Stimulated activated CD8-positive, alpha-beta memory T cell treated with anti-CD3 and anti-CD28 coated beads, Interleukin-7, amount 100 ng/mL, for 1 hour (primary cell): ENCODE measurements at places on chromosomes 5 and 9.

- DNase-seq = no peak
These were observed 674 bp upstream of the TNFSF15 start for GRCh38 chr9:114806526-114806900.

DNA sequence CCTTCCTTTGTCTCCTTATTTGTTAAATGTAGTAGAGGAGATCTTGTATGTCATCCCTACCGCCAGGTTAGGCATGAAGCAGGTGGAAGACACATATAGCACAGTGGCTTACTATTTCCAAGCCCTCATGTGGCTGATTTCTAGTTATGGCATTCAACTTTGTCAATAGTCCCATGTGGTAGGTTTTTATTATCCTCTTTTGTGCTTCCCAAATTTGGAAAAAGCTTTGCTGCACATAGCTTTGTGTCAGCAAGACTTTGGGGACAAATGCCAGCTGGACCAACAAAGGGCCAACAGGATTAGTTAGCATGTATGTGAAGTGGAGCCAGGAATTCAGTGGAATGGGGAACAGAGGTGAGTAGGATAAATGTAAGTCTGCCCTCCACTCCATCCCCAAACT is 276.3 kb downstream of the PSAT1 start:
- DNase-seq = no peak

- DNase-seq = no peak
These were observed 131.9 kb downstream of the PAX5 start for GRCh38 chr9:36902080-36902716.

DNA sequence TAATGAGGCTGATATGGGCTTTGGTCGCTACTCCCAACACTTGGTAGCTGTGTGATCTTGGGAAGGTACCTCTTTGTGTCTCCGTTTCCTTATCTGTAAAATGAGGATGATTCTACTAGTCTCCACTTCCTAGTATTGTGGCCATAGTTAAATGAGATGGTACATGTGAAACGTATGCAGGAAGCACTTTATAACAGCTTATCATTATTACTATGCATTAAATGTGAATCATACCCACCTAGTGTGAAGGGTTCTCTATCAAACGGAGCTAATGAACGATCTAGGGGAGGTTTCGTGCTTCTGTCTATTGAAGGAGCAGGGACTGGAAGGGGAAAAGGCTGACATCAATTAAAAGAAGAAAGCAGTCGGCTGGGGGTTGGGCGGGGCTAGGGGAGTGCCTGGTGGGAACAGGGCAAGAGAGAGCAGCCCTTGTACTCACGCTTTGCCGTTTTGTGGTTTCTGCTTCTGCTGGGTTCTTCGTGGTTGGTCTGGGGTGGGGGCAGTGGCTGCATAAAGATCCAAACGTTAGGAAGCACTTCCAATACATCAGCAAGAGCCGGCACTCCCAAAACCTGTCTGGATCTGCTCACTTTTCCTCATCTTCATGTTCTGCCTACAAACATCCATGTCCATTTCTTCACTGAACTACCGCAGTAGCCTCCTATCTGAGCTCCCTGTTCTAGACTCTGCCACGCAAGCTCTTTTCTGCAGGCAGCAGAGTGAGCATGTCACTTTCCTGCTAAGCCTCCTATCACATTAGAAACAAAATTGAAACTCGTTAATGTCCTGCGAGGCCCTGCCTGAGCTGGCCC is 30.8 kb downstream of the LCP2 start:
- no peak for DNase-seq

DNA sequence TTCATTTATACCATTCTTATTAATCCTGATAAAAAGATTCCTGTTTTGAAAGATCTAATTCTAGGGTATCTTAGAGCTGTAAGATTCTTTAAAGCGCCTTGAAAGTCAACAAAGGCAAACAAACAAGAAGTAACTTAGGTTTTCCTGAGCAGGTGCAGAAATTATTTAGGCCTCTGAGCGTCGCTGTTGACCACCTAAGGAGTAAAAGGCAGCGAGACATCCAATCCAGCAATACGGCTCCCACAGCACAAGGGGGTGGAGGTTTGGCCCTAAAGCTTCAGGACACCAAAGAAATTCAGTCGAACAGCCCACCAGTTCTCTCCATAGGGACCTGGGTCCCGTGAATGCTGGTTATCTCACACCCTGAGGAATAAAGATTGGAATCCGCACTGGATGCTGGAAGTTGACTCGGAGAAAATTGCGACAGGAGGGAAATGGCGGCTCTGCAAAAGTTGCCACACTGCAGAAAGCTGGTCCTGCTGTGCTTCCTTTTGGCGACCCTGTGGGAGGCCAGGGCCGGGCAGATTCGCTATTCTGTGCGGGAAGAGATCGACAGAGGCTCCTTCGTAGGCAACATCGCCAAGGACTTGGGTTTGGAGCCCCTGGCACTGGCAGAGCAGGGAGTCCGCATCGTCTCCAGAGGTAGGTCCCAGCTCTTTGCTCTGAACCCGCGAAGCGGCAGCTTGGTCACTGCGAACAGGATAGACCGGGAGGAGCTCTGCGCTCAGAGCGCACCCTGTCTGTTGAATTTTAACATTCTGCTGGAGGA is at the start of gene PCDHGA2:
PCDHGA2 (plus strand) TSS at position 223 of the 769 bp plus-strand sequence.
- no peak for DNase-seq

- DNase-seq = no peak
These were observed 68.1 kb upstream of the MRPS30 start for GRCh38 chr5:44740660-44741059.

GRCh38 chr9:113148781-113149510 is 1.9 kb upstream of the SLC31A2 start:
- no peak for DNase-seq

- DNase-seq = no peak
These were observed 131.5 kb downstream of the ZNF608 start for GRCh38 chr5:124614836-124615385.

DNA sequence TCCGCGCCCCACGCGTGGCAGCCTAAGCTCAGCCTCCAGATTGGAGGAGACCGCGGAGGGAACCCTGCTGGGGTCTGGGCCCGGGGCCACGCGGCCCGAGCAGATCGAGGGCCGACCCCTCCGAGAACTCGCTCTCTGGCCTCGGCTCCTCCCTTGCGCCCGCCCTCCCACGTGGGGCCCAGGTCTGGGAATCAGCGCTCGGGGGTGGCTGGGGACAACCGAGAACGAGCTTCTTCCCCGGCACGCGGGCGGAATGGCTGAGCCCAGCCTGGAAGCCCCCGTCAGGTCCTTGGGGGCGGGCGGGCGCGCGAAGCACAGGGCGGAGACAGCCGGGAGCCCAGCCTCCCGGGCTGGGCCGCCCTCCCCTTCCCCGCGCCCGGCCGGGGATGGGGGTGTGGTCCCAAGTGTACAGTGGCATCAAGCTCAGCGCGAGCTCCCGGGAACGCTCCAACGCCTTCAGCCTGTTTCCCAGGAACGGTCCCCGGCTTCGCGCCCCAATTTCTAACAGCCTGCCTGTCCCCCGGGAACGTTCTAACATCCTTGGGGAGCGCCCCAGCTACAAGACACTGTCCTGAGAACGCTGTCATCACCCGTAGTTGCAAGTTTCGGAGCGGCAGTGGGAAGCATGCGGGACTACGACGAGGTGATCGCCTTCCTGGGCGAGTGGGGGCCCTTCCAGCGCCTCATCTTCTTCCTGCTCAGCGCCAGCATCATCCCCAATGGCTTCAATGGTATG is at the start of gene SLC22A4:
SLC22A4 (plus strand) TSS at position 403 of the 736 bp plus-strand sequence; CDS start at position 626, 223 bp downstream.
- peak; percentile 38 for DNase-seq

DNA sequence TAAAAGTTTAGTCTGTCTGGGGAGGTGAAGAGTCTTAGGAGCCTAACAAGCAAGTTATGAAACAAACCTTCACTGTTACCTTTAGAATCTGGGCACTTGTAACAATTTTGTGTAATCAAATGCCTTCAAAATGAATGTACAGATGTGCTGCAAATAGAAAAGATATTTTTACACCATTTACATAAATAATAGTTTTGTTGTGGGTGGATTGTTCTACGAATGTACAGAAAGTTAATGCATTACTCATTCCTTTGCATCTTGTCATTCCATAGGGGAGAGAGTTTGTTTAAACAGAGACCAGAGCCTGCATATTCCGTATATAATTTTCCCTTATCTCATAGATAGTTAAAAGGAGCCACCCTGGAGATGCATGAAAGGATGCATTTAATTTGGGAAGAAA is 576.9 kb upstream of the SGCD start:
- DNase-seq = no peak

DNA sequence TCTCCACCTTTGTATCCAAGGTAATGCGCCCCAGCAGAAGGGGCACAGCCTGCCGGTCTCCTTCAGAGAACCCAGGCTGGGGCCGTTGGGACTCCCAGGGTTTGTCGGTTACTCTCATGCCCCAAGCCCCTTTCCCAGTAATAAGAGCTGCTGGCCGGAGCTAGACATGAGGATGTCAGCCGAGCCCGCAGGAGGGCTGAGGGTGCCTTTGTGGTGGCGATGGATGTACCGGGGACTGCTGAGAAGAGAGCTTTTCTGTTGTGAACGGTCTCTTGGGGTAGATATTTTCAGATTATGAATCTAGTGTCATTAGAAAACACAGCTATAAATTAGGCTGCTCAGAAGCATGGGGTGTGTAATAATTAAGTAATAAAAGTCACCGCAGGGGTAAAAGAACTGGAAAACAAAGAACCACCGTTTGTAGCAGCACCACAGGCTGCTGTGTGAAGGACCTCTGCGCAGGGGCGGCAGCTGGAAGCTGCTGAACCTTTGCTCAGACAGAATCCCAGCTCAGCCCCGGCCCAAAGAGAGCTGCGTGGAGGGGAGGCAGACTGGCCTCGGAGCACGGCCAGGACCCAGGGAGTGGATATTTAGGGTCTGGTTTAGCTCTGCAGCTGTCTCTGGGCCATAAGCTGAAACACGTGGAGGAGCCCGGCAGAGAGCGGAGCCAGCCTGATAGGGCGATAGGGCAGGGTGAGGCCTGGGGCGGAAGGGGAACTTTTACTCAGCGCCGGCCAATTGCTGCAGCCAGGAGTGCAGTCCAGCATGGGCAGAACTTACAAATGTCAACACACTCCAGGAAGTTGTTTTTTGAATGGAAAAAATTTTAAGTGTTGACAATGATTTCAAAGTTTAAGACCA is 50.5 kb upstream of the BARHL1 start:
- no peak for DNase-seq

GRCh38 chr9:129252937-129253802 is 75.1 kb upstream of the IER5L start:
- no peak for DNase-seq

DNA sequence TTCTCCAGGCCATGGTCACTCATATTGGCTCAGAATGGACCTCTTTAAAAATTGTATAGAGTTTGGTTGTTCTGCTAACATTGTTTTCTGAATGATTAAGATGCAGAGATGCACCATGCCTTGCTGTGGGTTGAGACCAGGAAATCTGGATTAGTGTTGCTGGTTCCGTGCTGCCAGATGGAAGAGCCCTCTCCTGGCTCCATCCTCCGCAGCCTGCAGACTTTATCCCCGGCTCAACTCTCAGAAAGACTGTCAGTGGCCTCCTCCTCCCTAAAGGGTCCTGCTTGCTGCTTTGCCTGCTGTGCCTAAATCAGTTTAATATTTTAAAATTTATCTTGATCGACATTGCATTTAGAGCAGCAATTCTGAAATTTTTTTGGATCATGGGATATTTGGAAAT is 196.7 kb downstream of the TENT4A start:
- no peak for DNase-seq

DNA sequence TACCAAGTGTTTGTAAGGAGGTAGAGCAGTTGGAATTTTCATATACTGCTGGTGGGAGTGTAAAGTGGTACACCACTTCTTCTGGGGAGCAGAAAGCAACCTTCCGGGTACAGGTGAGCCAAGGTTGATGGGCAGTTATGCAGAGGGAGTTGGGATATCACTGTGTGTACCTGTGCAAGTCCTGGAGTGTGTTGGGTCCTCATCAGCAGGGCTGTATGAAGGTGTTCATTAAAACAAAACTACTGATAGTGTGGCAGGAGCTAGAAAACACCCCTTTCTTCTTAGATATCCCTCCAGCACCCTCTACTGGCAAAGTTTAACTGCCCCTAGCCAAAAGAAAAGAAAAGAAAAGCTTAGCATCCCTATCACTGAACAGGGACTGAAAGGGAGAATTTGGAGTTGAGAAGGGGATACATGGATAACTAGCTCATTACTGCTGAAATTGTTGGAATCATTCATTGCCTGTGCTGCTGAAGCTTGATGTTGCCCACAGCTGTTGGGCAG is 10.7 kb downstream of the MARCHF6 start:
- DNase-seq = no peak

- no peak for DNase-seq
These were observed 391.5 kb downstream of the HTR1A start for GRCh38 chr5:63570752-63571151.

DNA sequence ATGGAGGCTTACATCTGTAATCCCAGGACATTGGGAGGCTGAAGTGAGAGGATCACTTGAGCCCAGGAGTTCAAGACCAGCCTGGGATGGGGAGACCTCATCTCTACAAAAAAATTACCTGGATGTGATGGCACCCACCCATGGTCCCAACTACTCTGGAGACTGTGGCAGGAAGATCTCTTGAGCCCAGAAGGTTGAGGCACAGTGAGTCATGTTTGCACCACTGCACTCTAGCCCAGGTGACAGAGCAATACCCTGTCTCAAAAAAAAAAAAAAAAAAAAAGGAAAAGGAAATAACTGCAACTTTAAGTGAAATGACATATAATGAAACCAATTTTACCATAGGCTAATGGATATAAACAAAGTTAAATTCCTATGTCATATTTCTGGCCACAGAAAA is 152.1 kb upstream of the DHFR start:
- no peak for DNase-seq

DNA sequence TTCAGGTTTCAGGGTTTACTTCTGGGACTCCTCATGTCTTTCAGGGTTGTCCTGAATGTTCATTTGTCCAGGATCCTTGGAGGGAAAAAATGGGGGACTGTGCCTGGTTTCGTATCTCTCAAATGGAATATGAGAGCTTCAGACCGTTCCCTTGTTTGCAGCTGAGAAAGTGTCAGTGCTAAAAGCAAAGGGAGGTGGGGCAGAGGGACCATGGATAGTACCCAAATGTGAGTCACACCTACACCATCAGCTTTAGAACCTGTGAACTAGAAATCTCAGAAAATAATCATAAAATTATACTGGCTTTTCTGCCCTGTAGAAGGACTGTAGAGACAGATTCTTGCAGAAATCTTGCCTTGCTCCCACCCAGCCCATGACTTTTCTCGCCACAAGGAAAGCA is 84.3 kb upstream of the TAF11L2 start:
- no peak for DNase-seq
